ENCODE measurements at places on chromosomes 12 and 14.

- peak; percentile 61 for DNase-seq
These were observed 14.4 kb upstream of the SERPINA10 start for GRCh38 chr14:94307410-94307992.

- DNase-seq: peak; percentile 6
These were observed 226.8 kb upstream of the RGS6 start for GRCh38 chr14:71705460-71705859.

- peak; percentile 48 for DNase-seq
These were observed 37.7 kb downstream of the RIN3 start for GRCh38 chr14:92551044-92551841.

GRCh38 chr14:30290001-30290400 lies 269.0 kb upstream of the G2E3 start:
- DNase-seq: no peak

DNA sequence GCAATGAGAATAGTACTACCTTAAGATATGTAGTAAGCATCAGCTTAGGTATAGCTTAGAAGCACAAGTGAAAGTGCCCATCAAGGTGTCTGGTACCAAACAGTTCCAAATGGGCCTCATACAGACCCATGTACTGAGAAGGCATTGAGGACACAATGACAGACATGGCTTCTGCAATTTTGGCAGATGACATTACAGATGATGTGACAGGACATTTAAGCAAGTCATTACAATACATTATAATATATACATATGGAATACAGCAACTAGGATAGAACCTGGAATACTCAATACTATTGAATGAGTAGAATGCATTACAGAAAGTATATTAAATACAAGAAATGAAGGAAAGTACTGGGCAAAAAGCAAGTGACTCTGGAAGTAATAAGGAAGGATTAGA lies 256.4 kb downstream of the GXYLT1 start:
- no peak for DNase-seq

DNA sequence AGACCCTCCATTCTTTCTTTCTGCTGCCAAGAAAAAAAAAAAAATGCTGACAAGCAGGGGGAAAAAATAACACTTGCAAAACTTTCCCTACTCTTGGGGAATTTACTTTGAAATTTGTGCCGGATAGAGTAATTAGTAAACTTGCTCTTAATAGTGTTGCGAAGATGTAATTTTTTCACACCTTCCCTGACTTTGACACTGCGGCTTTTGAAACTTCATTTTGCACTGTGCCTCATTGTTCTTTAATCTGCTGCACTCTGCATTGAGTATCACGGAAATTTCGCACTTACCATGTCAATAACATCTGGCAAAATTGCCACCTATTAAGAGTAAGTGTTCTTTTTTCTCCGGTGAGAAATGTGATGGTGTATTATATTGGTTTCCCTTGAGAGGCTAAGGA lies 596.1 kb downstream of the VRK1 start:
- DNase-seq: no peak

- peak; percentile 36 for DNase-seq
These were observed 66.8 kb upstream of the GPR68 start for GRCh38 chr14:91311284-91311662.

- DNase-seq: no peak
These were observed 2.0 kb upstream of the CACNB3 start for GRCh38 chr12:48816143-48816854.

DNA sequence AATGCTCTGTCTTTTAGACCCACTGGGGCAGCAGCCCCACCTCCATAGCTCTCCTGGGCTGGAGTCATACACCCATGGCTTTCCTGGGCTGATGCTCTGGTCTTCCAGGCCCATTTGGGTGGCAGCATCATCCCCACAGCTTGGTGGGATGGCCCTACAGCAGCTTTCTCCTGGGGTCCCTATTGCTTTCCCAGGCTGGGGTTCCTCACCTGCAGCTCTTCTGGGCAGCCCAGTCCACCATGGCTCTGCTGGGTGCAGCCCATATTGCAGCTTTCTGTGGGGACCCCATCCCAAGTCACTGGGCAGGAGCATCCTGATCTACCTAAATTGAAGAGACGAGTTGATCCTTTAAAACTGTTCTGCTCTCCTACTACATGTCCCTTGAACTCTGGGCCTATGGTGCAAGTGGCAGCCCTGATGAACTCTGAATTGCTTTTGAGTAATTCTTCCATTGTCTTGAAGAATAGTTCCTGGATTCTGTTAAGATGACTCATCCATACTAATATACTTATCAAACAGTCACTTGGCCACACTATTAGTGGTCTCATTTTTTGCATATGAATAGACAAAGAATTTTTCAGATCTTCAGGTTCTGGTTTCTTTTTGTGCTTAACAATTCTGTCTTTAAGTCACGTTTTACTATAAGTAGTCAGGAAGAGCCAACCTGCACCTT lies 390.1 kb downstream of the DPF3 start:
- no peak for DNase-seq

GRCh38 chr12:103841690-103842584 lies 903 bp upstream of the NT5DC3 start:
- DNase-seq: peak; percentile 93

- DNase-seq: no peak
These were observed 106.8 kb downstream of the PELI2 start for GRCh38 chr14:56224691-56225681.

- no peak for DNase-seq
These were observed 278.4 kb upstream of the ATXN7L3B start for GRCh38 chr12:74259199-74259598.

Data from NB4 (cell line).